Stimulated activated CD4-positive, alpha-beta T cell treated with anti-CD3 and anti-CD28 coated beads, Interleukin-12 subunit alpha, Interleukin-12 subunit beta, amount 100 ng/mL, for 48 hours (primary cell): ENCODE measurements at places on chromosomes 13 and 19.
A peak's percentile ranks its signal among the peaks of the same experiment; 100 is the strongest.

DNA sequence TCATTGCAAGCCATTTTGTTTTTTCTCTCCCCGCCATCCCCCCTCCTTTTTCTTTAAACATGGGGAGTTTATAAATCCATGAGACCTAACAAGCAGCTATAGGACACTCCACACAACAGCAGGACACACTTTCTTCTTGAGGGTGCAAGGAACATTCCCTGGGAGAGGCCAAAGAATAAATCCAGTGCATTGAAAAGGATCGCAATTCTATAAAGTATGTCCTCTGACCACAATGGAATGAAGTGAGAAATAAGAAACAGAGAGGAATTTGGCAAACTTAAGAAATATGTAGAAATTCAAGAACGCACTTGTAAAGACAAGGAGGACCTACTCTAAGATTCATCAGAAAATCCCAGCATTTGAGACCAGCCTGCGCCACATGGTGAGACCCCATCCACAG, 11.9 kb downstream of the KLF2 start:
- no peak for DNase-seq

- DNase-seq = no peak
These were observed 7.1 kb upstream of the ERVV-2 start for GRCh38 chr19:53037101-53038097.

DNA sequence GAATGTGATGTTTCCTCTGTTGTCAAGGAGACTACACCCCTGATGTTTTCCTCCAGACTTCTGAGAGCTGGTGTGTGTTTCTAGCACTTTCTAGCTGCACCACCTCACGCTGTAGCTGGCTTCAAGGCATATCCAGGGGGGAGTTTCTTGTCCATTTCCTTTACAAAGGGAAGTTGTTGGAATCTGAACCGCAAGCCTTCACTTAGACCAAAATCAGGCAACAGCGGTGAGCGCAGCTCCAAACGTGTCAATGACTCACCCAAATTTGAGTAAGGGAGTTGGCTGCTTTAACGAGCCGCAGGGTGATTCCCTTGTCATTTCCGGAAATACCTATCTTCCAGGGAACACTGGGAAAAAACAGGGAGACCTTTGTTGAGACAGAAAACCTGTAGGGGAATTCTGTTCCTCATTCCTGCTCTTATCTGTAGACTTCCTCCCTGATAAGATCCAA, 2.5 kb downstream of the LDLR start:
- DNase-seq = no peak

- no peak for DNase-seq
These were observed 32.2 kb downstream of the CNMD start for GRCh38 chr13:52707375-52707774.

GRCh38 chr13:42393573-42394360, 121.8 kb downstream of the AKAP11 start:
- DNase-seq = no peak

DNA sequence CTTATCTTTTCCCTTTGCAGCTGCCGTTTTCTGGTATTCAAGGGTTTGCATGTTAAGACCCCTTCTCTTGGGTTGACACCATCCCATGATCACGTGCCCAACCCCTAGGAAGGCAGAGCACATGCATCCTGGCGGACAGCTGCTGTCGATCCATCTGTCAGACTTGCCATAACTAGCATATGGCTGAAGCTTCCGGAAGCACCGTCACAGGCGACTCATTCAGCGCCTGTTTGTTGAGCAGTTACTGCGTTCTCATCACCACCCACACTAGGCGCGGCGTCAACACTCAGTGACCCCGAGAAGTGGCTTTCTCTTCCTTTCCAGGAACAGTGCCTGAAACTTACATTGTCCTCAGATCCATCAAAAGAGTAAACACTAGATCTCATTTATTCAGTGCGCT, 93.6 kb downstream of the SOX1 start:
- DNase-seq = no peak

DNA sequence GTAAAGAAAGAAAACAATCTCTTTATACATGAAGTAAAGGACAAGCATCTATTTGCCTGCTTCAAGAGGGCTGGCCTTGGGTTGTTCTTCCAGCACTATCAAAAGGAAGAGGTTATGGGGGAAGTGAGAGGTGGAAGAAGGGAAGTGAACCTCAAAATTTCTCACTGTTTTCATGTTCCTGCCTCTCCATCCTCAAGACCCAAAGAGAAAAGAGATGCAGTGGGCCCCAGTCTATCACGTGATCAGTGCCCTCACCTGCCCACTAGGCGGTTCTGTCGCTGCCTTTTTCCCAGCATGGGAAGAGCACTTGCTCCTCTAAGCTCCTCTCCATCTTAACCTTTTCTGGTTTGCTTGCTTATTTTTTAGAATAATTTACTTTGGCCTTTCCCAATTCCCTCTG, 6.2 kb upstream of the USP12 start:
- no peak for DNase-seq

GRCh38 chr19:39599116-39599515, 3.2 kb upstream of the LGALS13 start:
- DNase-seq = no peak

DNA sequence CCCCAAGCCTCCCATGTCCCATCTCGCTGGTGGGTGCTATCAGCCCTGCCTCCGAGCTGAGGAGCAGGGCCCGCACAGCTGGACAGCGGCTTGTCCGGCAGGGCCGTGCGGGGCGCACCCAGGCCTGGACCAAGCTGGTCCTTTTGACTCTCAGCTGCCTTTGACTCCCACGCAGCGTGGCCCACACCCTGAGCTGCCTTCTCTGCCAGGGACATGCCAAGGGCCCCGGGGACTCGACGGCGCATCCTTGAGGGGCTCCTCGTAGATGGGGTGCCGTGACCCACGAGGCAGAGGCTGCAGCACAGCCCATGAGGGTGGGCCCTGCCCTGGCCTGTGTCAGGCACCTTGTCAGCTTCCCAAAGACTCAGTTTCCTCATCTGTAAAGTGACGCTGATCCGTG, 38.8 kb upstream of the F7 start:
- DNase-seq = no peak

- no peak for DNase-seq
These were observed 323.0 kb downstream of the NDFIP2 start for GRCh38 chr13:79803989-79804388.

DNA sequence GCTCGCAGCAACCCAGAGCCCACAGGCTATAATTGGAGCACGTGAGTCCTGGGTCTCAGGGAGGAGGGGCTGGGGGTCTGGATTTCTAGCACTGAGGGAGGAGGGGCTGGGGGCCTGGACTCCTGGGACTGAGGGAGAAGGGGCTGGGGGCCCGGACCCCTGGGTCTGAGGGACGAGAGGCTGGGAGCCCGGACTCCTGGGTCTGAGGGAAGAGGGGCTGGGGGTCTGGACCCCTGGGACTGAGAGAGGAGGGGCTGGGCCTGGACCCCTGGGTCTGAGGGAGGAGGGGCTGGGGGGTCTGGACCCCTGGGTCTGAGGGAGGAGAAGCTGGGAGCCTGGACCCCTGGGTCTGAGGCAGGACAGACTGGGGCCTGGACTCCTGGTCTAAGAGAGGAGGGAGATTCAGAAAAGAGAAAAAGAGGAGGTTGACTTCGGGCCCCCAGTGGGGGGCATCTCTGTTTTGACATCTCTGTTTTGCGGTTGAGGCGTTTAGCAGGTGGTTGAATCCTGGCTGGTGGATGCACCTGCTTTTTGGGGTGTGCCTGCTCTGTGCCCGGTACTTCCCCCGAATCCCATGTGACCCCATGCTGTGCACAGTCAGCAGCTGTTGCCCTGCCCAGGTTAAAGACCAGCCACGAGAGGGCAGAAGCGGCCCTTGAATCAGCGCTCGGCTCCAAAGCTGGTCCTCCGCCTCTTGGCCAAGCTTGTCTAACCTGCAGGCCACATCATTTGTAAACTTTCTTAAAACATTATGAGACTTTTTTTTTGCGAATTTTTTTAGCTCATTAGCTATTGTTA, 10.5 kb downstream of the PVR start:
- peak; percentile 58 for DNase-seq

- DNase-seq = no peak
These were observed 29.9 kb downstream of the SIPA1L3 start for GRCh38 chr19:37936886-37937285.
